NCI-H1105 (cell line): ENCODE measurements at places on chromosomes 12 and 14.

DNA sequence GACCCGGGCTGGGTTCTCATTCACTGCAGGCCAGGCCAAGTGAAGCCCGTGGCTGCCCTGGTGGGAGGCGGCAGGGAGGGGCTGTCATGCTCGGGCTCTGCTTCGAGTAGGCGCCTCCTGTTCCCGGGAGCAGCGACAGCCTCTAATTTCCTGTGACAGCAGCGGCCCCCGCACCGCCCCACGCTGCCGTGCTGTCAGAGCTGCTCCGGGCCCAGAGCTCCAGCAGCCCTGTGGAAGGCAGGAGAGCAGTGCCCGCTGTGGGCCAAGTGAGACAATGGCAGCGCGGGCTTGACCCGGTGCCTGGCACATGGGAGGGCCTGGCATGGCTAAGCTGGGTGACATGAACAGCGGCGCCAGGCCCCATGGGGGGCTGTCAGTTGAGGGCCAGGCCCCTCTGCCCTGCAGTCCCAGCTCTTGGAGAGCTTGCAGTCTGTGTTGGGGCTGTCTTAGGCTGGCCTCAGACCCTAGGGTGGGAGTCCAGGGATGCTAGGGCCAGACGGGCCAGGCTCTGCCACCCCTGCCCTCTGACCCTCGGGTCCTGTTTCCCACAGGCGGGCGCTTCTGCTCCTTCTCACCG, 5.1 kb downstream of the TRMT61A start:
- no peak for DNase-seq

DNA sequence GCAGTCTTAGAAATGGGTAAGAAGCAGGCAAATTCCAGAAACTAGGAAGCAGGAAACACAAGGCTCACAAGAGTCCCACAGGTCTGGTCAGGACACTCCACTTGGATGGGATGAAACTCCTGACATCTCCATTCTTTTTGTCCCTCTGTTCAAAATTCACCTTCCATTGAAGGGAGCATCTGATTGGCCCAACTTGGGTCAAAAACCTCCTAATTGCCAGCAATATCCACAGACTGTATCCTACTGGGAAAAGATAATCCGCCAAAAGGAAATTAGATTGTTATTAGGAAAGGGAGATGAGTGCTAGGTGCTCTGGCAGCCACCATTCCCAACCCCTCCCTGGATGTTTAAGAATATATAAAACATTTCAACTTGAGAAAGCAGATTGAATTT, 256.9 kb downstream of the ZFP36L1 start:
- no peak for DNase-seq

- no peak for DNase-seq
Measured at GRCh38 chr14:70909733-70910614, 2.7 kb downstream of the PCNX1 start.

GRCh38 chr12:29198901-29199300, 49.8 kb downstream of the FAR2 start:
- DNase-seq: no peak

- DNase-seq: no peak
Measured at GRCh38 chr12:94039914-94040313, 108.5 kb upstream of the PLXNC1 start.

DNA sequence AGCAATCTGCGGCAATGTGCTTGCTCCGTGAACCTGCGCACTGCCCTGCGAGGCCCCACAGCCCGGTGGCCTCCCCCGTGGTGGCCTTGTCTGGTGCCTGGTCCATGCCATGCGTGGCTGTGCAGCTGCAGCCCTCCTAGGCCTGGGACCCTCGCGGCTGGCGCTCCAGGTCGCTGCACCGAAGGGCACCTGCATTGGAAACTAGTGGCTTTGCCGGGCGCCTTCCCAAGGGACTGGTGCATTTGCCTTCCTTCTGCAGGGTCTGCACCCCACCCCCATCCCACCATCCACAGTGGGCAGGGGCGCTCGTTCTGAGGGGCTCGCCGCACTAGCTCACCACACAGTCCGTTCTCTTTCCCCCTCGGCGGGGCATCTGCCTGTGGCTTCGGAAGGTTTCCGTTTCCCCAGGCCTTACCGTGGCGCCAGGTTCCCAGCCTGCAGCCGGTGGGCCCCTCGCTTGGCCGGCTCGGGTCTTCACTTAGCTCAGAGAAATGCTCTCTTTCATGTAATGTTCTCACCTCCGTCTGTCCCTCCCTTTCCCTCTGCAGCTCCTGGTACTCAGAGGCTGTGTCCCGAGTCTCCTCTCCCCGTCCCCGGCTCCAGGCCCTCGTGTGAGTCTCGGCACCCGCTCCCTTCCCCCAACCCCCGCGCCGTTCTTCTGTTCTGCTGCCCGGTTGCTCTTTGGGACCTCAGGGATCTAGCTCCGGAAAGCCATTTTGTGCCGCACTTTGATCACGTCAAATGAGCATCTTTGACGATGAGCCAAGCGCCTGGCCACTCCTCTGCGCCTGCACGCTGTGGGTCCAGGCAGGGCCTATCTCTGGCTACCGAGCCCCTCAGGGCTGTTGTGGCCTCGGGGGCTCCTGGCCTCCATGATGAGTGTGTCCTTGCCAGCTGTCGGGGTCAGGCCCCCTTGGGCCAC, 31.9 kb downstream of the JAG2 start:
- no peak for DNase-seq

GRCh38 chr14:30348445-30348844, 210.5 kb upstream of the G2E3 start:
- no peak for DNase-seq

GRCh38 chr12:6471989-6472360, 1.5 kb upstream of the VAMP1 start:
- no peak for DNase-seq

DNA sequence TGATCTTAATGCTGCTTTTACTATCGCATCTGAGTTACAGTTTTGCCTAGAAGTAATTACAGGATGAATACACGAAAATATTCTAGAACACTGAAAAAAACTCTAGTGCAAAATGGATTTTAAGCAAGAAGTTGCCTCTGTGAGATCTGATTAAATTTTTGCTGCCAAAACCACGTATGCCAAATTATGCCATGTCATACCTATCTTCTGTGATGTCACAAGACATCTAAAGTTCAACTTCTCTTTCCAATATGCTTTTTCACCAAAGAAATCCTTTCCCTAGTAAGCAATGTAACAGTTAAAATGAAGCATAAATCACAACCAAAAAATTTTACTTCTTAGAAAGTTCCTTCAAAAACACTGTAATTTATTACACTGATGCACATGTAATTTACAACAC, 39.6 kb downstream of the HECTD4 start:
- DNase-seq: no peak

DNA sequence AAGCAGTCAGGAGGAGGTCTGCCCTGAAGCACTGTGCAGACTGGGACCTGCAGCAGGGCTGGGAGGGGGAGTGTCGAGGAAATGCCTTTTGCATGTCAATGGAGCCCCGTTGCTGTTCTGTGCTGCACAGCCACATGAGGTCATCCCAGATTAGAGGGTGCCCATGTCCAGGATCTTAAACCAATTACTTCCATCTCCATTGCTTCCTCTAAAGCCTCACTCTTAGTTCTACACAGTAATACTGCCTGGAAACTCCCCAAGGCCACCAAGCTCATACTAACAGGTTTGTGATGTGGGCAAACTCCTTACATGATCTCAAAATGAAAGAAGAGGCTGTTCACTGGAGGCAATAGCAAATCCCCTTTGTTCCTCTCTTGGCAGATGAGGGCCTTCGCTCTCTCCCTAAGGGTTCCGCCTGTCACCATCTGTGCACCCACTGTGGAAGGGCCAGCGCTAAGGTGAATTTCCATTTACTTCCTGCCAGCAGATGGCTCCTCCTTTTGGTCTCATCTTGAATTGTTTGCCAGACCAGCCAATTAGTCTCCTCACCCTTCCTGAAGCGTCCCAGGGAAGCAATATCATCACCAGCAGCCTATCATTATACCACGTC, 35.4 kb upstream of the LTA4H start:
- DNase-seq: no peak
